EH (cell line): ENCODE measurements at places on chromosomes 7 and 10.

GRCh38 chr10:78575400-78575799 lies 493.4 kb upstream of the ZMIZ1 start:
- peak; percentile 32 for DNase-seq

GRCh38 chr10:52383088-52383487 lies 69.0 kb downstream of the DKK1 start:
- DNase-seq = peak; percentile 29

- DNase-seq = no peak
These were observed 73.9 kb downstream of the AMZ1 start for GRCh38 chr7:2761801-2762497.

DNA sequence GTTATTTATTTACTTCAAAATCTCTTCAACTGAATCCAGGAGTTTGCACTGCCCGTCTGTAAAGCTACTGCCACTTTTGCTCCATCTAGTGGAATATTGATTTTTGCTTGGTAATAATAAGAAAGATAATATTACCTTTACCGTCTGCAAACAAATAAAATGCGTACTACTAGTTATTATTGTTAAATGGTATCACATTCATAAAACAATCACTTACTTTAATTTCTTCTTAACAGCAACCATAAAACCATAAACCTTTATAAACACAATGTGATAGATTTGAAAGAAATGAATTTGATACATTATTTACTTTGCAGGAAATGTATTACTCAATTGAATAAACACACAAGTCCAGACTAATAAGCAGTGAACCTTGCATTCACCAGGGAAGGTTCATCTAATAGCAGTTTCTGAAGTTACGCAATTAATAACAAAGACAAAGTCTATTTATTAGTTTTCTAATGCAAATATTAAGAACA lies 6.4 kb downstream of the AGMO start:
- DNase-seq = peak; percentile 22

DNA sequence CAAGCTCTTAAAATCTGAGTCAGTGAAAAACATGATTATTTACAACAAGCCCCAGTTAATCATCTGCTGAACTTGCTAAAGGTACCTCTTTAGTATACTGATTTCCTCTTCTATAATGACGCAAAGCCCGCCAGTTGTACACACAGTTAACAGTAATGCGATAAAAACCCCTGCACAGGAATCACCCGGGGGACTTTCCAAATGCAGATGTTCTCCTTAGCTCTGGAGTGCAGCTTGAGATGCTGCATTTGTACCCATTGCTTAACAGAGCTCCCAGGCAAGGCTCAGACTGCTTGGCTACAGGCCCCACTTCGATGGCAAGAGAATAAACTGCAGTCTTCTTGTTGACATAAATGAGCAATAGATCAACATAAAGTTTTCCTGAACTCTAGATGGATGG lies 279.6 kb upstream of the HGF start:
- no peak for DNase-seq

- DNase-seq = no peak
These were observed 476.5 kb upstream of the PCDH15 start for GRCh38 chr10:55277549-55277948.
